Pons (tissue), 1 donor: ENCODE measurements at places on chromosomes 2 and 18.

DNA sequence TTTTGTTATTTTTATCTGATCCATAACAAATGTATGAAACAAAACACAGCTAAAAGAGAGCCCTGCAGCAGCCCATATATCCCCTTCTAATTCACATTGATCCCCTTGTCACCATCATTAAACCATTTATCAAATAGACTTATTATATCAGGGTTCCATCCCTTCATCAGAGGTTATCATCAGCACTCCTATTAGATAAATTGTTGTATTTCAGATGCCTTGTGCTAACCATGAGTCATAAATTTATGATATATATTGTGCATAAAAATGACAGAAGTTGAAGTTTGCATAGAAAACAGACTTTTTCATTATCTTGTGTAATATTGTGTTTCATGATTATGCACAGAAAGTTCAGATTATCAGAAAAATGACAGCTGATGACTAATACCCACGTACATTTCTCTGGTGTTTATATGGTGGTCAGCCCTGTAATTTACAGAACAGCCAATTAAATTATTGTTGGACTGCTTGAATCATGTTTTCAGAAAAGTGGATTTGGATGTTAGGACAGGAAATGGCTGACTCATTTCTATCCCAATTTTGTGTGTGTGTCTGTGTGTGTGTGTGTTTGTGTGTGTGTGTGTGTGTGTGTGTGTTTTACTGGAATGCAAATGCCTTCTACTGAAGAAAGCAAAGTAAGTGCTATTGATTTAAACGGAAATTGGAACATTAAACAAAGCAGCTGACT is 80.9 kb downstream of the PPP1R1C start:
- no peak for DNase-seq

- DNase-seq: no peak
Observed at GRCh38 chr2:103879101-103879500, 974.8 kb upstream of the POU3F3 start.

DNA sequence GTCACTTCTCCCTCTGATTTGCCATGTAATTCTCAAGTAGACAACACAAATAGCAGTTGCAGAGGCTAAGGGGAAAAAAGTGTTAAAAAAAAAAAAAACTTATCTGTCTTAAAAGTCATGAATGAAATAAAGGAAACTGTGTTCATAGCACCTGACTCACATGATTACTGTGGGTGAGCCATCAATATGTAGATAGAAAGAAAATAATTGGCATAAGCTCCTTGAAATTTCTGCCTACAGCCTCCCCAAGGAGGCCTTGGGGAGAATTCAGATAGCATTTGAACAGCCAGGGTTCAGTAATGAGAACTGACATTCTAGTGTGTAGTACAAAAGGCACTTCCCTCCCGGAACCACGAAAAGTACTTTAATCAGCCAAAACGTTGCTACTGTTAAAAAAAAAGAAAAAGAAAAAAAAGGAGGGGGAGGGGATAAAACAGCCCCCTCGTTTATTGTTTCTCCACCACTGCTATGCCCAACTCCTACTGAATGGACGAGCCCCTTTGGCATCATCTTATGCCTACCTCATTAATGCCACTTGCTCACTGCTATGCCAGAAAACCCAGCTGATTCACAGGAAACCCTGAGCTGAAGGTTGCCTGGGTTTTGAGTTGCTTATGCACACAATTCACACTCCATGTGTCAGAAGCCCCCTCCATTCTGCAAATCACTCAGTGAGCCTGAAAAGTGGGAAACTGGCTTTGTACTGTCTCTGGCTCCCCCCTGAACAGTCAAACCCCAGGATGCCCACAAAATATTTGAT is 65.5 kb upstream of the KLF7 start:
- DNase-seq: no peak

GRCh38 chr2:104854498-104855220 is 744 bp downstream of the POU3F3 start:
- DNase-seq: no peak

DNA sequence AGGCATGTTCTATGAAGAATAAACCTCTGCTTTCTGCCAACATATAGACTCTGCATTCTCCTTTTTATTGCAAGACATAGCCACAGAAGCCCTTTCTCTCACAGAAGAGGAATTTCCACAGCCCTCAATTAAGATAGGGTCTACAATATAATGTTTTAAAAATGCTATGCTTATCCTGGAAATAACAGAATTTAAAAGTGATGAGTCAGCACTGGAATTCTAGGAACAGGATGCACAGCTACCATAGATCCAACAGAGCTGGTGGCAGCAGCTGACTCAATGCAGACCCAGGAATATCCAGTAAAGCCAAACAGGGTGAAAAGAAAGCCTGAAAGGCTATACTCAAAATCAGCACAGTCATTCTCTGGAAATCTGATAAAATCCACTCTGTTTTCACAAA is 866.9 kb downstream of the TRIB2 start:
- no peak for DNase-seq

GRCh38 chr2:42060718-42061619 is 13.1 kb downstream of the PKDCC start:
- peak; percentile 59 for DNase-seq

- no peak for DNase-seq
Observed at GRCh38 chr2:171788316-171788993, 101.2 kb downstream of the DYNC1I2 start.

- no peak for DNase-seq
Observed at GRCh38 chr18:62715759-62716615, 646 bp downstream of the PHLPP1 start.

DNA sequence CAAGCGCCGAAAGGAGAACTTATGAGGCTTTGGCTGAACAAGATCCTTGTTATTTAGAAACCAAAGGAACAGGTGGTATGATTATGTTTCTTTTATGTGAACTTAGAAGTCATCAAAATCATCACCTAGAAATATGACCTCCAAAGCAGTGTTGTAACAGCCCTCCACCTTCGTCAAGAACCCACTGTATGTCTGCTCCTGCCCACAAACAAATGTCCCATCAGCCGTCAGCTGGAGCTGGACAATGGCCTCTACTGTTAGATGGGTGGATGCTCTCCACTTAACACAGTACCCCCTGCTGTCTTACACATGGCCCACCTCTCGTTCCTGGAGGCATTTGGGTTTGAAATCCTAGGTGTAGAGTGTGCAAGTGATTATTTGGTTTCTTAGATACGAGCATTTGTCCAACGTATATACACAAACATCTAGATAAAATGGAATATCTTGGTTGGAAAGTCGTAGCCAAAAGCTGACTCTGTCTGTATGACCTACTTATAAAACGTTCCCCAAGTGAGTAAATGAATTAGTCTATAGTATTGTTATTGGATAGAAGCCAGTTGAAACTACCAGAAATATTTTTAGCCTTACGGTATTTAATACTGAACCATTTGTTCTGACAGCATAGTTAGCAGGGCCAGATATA is 113.0 kb downstream of the CRIM1 start:
- no peak for DNase-seq

- peak; percentile 93 for DNase-seq
Observed at GRCh38 chr2:190179754-190180312, 117.3 kb upstream of the MSTN start.

GRCh38 chr2:167790189-167790588 is 457.2 kb downstream of the STK39 start:
- no peak for DNase-seq

GRCh38 chr2:2101924-2102323 is 229.2 kb downstream of the MYT1L start:
- DNase-seq: no peak

DNA sequence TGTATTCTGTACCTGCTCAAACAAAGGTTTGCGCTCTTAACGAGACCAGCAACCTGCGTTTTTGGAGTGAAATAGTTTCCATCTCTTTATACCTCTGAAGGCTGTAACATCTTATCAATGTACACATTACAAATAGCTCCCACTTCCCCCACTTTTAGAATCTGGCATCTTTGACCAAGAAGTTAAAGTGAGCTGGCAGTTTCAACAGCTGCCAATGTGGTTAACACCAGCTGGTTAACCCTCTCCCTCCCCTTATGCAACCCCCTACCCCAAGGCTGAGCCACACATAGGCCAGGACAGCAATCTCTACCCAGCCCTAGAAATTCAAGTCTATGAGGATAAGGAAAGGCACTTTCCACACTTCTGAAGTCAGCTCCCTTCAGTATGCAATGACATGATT is 2.2 kb upstream of the SERTAD2 start:
- DNase-seq: no peak

GRCh38 chr2:127562936-127563335 is 27.5 kb downstream of the MYO7B start:
- DNase-seq: no peak

GRCh38 chr2:183157131-183157530 is 32.9 kb downstream of the NUP35 start:
- DNase-seq: no peak

DNA sequence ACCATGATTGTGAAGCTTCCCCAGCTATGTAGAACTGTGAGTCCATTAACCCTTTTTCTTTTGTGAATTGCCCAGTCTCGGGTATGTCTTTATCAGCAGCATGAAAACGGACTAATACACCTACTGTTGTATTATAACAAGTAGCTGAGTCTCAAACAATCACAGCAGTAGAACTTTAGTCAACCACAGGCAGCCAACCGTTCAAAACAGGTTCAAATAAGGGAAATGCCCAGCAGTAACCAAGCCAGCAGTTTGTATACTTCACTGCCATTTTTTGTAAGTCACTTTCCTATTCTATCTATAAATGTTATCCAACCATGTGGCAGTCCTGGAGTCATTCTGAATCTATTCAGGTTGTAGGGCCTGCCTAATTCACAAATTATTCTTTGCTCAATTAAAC is 1560.6 kb upstream of the SLC39A10 start:
- DNase-seq: no peak

DNA sequence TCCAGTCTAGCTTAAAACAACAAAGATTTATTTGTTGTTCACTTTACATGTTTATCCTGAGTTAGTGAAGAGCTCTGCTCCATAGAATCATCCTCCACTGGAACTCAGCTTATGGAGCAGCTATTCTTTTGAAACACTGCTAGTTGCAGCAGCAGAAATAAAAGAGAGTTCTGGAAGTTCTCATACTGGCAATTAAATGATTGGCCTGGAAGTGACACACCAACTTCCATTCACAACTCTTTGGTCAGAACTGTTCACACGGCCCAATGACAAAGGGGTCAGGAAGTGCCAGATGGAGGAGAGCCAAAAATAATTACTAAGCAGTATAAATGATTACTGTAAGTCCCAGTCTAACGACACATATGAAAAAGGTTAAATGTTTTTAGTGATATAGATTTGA is 39.1 kb downstream of the FBXO11 start:
- DNase-seq: peak; percentile 69

DNA sequence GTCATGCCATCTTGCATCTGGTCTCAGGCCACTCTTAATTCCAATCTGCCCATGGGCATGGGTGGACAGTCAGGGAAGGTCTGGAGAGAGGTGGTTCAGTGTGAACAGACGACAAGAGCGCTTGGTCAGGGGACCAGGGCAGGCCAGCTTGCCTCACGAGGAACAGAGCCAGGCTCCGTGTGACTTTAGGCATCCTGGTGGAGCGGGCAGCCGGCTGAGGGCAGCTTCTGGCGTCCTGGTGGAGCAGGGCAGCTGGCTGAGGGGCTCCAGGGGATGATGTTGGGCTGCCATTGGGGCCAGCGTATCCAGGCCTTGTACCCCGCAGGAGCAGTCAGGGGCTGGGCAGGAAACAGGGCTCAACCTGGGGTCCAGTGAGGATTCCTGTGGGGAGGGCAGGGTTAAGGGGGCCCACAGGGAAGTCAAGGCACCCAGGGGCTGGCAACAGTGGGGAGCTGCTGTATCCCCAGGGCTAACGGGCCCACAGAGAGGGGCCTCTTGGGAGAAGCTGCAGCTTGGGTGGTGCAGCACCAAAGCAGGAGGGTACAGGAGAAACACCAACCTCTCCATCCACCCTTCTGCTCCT is 197.9 kb upstream of the TWIST2 start:
- DNase-seq: no peak

DNA sequence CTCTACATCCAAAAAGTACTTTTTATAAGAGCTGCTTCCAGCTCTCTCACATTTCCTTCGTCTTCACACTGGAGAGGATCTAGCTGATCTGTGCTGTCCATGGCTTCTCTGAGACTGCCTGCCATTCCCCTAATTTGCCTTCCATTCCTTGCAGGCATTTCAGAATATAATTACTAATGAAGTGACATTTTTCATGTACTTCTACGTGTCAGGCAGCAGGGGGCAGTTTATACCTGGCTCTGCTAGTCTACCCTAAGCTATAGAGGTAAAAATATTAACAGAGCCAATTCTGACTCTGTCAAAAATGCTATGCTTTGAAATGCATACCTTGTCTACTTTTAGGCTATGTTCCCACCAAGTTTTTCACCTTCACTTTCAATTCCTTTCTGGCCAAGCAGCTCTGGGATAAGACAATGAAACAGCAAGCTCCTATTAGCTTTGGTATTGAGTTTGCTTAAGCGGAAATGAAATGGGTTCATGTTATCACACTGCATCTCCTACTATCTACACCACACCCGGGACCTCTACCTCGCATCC is 81.9 kb downstream of the MEP1B start:
- DNase-seq: peak; percentile 44

GRCh38 chr18:3283908-3284307 is 22.0 kb downstream of the MYL12B start:
- DNase-seq: no peak

DNA sequence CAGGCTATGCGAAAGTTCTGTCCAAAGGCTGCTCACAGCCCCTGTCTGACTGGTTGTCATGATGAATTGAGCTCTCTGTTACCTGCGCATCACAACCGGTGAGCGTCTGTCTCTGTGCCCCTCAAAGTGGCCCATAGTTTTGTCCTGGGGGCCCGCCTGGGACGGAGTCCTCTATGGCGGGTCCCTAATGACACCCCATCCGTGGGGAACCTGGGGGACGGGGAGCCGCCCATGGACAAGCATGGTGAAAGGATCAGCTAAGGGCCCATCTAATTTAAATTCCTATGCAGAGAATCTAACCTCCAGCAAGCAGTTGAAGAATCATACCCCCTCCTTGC is 473 bp downstream of the ELMOD3 start:
- DNase-seq: no peak
